Activated CD8-positive, alpha-beta T cell treated with anti-CD3 and anti-CD28 coated beads, Interleukin-2, amount 10 ng/mL, durations not matched to agents 7 days and 5 days (primary cell): ENCODE measurements at places on chromosomes 2 and 18.

- H3K27ac ChIP-seq = no peak overlapping the region
- H3K27me3 ChIP-seq = peaks cover 6% of the 10 kb centered on the region
- H3K4me1 ChIP-seq = peaks cover under 1% of the 10 kb centered on the region
- no peak for DNase-seq
- H3K36me3 ChIP-seq = peaks cover 2% of the 10 kb centered on the region
- no peak overlapping the region for H3K4me3 ChIP-seq
Observed at GRCh38 chr2:172348555-172349288, 78.7 kb upstream of the ITGA6 start.

GRCh38 chr18:49767111-49768050, 46.0 kb downstream of the ACAA2 start:
- no peak overlapping the region for H3K27ac ChIP-seq
- H3K27me3 ChIP-seq = peaks cover 8% of the 10 kb centered on the region
- no peaks in the 10 kb centered on the region for H3K4me1 ChIP-seq
- no peak for DNase-seq
- H3K4me3 ChIP-seq = no peak overlapping the region

DNA sequence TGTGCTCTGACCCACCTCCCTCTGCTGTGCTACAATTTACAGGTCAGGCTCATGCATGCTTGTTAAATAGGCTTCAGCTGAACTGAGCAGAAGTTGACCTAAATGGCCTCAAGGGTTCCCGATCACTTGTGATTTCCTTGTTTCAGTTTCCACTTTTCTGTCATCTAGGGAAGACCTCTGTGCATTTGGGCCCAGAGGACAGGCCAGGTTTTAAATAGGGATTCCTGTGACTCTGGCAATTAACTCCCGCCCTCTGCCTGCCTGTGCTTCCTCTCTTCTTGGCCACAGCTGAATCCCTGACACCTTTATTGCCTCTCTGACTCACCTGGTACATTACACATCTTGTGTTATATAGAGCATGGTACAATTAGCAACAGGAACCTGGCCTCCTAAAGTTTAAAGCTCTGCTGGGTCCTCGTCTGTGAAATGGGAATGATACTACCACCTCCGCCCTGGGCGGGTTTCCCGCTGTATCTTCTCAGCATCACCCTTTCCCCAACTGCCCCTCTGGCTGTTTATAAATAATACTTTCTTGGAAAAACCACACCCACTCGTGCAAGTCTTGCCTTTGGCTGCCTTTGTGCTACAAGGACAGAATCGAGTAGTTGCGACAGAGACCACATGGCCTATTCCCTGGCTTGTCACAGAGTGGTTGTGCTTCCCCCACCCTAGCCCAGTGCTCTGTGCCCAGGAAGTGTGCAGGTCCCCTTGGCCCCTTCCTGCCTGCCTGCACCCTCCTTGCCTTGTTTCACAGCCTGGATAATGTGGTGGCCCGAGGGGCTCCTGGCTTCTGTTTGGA, 7.9 kb downstream of the CABLES1 start:
- H3K4me3 ChIP-seq = no peak overlapping the region
- H3K4me1 ChIP-seq = peaks cover 29% of the 10 kb centered on the region
- H3K27me3 ChIP-seq = peaks cover 5% of the 10 kb centered on the region
- no peak for DNase-seq
- H3K36me3 ChIP-seq = no peaks in the 10 kb centered on the region
- peak overlapping the region; percentile 74 for H3K27ac ChIP-seq

DNA sequence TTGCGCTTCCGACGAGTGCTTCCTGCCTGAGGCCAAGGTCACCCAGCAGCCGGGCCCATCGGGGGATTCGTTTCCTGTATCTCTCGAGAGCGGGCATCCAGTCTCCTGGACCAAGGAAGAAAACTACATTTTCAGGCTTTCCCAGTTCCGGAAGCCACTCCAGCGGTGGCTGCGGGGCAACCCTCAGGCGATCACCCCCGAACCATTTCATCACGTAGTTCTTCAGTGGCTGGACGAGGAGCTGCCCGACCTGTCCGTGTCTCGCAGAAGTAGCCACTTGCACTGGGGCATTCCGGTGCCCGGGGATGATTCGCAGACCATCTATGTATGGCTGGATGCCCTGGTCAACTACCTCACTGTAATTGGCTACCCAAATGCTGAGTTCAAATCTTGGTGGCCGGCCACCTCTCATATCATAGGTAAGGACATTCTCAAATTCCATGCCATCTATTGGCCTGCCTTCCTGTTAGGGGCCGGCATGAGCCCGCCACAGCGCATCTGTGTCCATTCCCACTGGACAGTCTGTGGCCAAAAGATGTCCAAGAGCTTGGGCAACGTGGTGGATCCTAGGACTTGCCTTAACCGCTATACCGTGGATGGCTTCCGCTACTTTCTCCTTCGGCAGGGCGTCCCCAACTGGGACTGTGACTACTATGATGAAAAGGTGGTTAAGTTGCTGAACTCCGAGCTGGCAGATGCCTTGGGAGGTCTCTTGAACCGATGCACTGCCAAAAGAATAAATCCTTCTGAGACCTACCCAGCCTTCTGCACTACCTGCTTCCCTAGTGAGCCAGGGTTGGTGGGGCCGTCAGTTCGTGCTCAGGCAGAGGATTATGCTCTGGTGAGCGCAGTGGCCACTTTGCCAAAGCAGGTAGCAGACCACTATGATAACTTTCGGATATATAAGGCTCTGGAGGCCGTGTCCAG, 1.0 kb downstream of the MARS2 start:
- peaks cover 31% of the 10 kb centered on the region for H3K36me3 ChIP-seq
- H3K4me3 ChIP-seq = peak overlapping the region; percentile 89
- H3K27me3 ChIP-seq = no peaks in the 10 kb centered on the region
- peaks cover 44% of the 10 kb centered on the region for H3K4me1 ChIP-seq
- peak; percentile 65 for DNase-seq

GRCh38 chr2:237300739-237301138, 113.2 kb downstream of the COL6A3 start:
- peaks cover 14% of the 10 kb centered on the region for H3K27me3 ChIP-seq
- no peaks in the 10 kb centered on the region for H3K36me3 ChIP-seq
- no peak overlapping the region for H3K27ac ChIP-seq
- no peak for DNase-seq

DNA sequence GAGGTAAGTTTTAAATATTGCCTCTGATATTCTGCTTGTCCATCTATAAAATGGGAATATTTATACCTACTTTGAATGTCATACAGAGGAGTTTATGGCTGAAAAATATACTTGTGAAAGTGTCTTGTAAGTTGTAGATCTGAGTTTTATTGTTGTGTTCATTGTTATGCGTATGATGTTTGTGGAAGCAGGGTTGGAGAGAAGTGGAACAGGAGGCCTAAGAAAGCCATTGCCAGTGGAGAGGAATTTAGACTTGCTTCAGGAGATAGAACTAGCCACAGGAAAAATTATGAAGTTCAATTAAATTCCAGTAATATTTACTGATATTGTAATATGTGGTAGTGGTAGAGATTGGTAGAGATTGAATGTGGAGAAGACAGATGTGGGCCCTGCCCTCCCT, 491.9 kb upstream of the FANCL start:
- no peak overlapping the region for H3K4me3 ChIP-seq
- no peaks in the 10 kb centered on the region for H3K4me1 ChIP-seq
- no peak for DNase-seq
- peaks cover 8% of the 10 kb centered on the region for H3K27me3 ChIP-seq
- H3K36me3 ChIP-seq = no peaks in the 10 kb centered on the region
- H3K27ac ChIP-seq = no peak overlapping the region

- no peaks in the 10 kb centered on the region for H3K36me3 ChIP-seq
- no peak for DNase-seq
- no peaks in the 10 kb centered on the region for H3K4me1 ChIP-seq
- H3K4me3 ChIP-seq = no peak overlapping the region
Observed at GRCh38 chr2:96783388-96783787, 22.7 kb downstream of the CNNM4 start.

DNA sequence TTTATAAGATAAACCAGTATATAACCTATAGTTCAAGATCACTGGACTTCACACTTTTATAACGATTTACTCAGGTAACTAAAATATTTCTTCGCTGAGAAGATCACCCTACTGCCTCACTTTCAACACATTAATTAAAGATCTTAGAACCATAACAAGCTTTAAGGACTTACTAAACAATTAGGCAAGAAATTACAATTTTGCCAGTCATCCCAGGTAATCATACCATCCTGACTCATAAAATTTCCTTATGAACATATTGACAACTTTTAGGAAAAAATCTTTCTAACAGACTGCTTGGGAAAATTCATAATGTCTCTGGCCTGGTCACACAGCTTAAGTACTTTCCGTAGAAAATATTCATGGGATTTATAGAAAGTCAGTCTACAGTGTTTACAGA, 223.2 kb downstream of the NRXN1 start:
- no peaks in the 10 kb centered on the region for H3K4me1 ChIP-seq
- no peak overlapping the region for H3K27ac ChIP-seq
- no peaks in the 10 kb centered on the region for H3K36me3 ChIP-seq
- H3K4me3 ChIP-seq = no peak overlapping the region

- no peaks in the 10 kb centered on the region for H3K36me3 ChIP-seq
- no peak overlapping the region for H3K27ac ChIP-seq
- H3K27me3 ChIP-seq = no peaks in the 10 kb centered on the region
- H3K4me3 ChIP-seq = no peak overlapping the region
Observed at GRCh38 chr18:25974630-25975077, 115.8 kb downstream of the SS18 start.

GRCh38 chr2:15733867-15734673, 142.4 kb downstream of the DDX1 start:
- no peak for DNase-seq
- no peak overlapping the region for H3K27ac ChIP-seq
- no peaks in the 10 kb centered on the region for H3K36me3 ChIP-seq
- H3K27me3 ChIP-seq = no peaks in the 10 kb centered on the region

- H3K4me1 ChIP-seq = peaks cover 40% of the 10 kb centered on the region
- H3K36me3 ChIP-seq = peaks cover 25% of the 10 kb centered on the region
- H3K27ac ChIP-seq = no peak overlapping the region
- no peak overlapping the region for H3K4me3 ChIP-seq
- peak; percentile 37 for DNase-seq
- peaks cover 12% of the 10 kb centered on the region for H3K27me3 ChIP-seq
Observed at GRCh38 chr2:101698844-101699754, 1.6 kb downstream of the MAP4K4 start.

- H3K27me3 ChIP-seq = no peaks in the 10 kb centered on the region
- no peaks in the 10 kb centered on the region for H3K4me1 ChIP-seq
- DNase-seq = no peak
- H3K36me3 ChIP-seq = no peaks in the 10 kb centered on the region
- no peak overlapping the region for H3K4me3 ChIP-seq
Observed at GRCh38 chr18:6150430-6150829, 255.1 kb upstream of the TMEM200C start.

GRCh38 chr2:23801396-23801795, 125.5 kb downstream of the ATAD2B start:
- no peak for DNase-seq
- H3K4me1 ChIP-seq = no peaks in the 10 kb centered on the region
- H3K36me3 ChIP-seq = peaks cover 12% of the 10 kb centered on the region
- no peak overlapping the region for H3K4me3 ChIP-seq
- no peak overlapping the region for H3K27ac ChIP-seq
- H3K27me3 ChIP-seq = no peaks in the 10 kb centered on the region

- peak overlapping the region; percentile 76 for H3K27ac ChIP-seq
- peak overlapping the region; percentile 63 for H3K4me3 ChIP-seq
- H3K27me3 ChIP-seq = no peaks in the 10 kb centered on the region
Observed at GRCh38 chr2:241611062-241611461, 25.9 kb downstream of the THAP4 start.

DNA sequence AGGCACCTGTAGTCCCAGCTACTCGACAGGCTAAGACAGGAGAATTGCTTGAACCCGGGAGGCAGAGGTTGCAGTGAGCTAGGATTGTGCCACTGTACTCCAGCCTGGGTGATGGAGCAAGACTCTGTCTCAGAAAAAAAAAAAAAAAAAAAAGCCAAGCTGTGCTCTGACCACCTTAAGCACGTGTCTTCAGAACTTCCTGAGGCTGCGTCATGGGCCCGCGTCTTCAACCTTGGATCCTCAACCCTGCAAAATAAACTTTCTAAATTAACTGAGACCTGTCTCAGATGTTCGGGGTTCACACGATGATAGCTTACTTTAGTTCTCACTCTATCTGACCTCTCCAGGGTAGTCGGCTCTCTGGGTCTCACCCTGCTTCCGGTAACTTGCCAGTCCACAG, 65.8 kb upstream of the CABLES1 start:
- peak; percentile 62 for DNase-seq
- H3K27me3 ChIP-seq = no peaks in the 10 kb centered on the region
- peaks cover 21% of the 10 kb centered on the region for H3K36me3 ChIP-seq

DNA sequence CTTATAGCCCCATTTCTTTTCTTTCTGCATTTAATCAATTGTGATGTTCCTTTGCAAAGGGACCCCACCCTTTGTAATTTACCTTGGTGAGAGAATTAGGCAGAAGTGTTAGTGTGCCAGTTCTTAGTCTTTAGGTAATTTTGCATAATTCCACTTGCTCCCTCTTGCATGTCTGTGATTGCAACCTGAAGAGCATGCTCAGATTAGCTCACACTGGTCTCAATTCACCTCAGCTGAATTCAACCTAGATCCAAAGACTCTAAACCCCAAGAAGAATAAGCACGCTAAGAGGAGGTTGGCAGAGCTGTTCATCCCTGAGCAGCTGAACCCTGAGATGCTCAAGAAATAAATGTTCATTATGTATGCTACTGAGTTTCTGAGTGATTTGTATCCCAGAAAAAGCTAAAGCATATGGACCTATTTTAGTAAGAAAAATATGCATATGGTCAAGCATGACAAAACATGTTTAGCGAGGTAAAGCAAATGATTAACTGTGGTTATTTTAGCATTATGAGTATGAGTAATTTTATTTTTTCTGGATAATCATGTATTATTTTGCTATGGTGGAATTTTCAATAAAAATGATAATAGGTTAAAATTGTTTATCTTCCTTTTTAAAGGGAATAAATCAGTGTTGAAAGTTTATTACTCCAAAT, 299.2 kb upstream of the ZSWIM2 start:
- no peaks in the 10 kb centered on the region for H3K36me3 ChIP-seq
- DNase-seq = no peak
- no peak overlapping the region for H3K27ac ChIP-seq
- H3K4me3 ChIP-seq = no peak overlapping the region
- no peaks in the 10 kb centered on the region for H3K4me1 ChIP-seq

GRCh38 chr2:98912221-98912851, 23.7 kb downstream of the CRACDL start:
- H3K27ac ChIP-seq = no peak overlapping the region
- no peak overlapping the region for H3K4me3 ChIP-seq
- DNase-seq = no peak
- no peaks in the 10 kb centered on the region for H3K36me3 ChIP-seq
- H3K27me3 ChIP-seq = peaks cover 59% of the 10 kb centered on the region

GRCh38 chr2:127740665-127741288, 39.5 kb downstream of the SFT2D3 start:
- H3K27me3 ChIP-seq = no peaks in the 10 kb centered on the region
- no peak overlapping the region for H3K4me3 ChIP-seq
- peak overlapping the region; percentile 27 for H3K27ac ChIP-seq

- H3K36me3 ChIP-seq = no peaks in the 10 kb centered on the region
- no peak overlapping the region for H3K27ac ChIP-seq
- no peaks in the 10 kb centered on the region for H3K27me3 ChIP-seq
- H3K4me1 ChIP-seq = no peaks in the 10 kb centered on the region
- no peak for DNase-seq
Observed at GRCh38 chr2:165844216-165844615, 50.2 kb upstream of the GALNT3 start.
